Stimulated activated CD8-positive, alpha-beta memory T cell treated with anti-CD3 and anti-CD28 coated beads, Interleukin-12 subunit alpha, Interleukin-12 subunit beta, amount 100 ng/mL, for 4 hours (primary cell): ENCODE measurements at places on chromosomes 2 and 18.

DNA sequence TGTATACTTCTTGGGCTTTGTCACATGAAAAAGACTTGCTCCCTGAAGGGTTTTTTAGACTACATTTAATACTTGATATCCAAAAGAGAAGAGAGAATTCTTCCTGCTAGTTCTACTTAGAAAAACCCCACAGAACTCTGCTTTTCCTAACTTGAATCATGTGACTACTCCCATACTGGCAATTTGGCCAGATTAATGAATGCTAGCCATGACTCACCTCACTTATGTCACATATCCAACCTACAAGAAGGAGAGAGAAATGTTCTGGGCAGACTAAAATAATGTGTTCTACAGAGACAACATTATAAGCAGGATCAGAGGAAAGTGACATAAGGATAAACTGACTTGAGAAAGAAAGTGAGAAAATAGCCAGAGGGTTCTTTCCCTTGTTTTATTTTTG, 249.3 kb upstream of the GULP1 start:
- no peak for DNase-seq

DNA sequence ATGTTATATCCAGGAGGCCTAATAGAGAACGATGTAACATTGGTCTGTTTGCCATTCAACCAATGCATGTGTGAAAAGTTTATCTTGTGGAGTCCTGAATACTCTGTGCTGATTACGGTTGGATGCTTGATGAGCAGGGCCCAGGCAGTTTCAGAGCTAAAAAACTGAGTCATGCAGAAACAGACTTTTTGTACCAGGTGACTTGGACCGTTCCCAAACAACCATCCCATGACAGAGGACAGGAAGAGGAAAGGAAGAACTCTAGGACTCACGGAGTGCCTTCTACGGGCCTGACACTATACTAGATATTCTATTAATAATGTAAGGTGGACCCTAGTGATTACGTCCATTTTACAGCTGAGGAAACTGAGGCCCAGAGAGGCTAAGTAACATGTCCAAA, 142.1 kb downstream of the ARHGAP28 start:
- DNase-seq: no peak

GRCh38 chr2:239106314-239106908, 258.5 kb downstream of the TWIST2 start:
- no peak for DNase-seq

GRCh38 chr2:143142598-143142997, 13.4 kb downstream of the ARHGAP15 start:
- no peak for DNase-seq

DNA sequence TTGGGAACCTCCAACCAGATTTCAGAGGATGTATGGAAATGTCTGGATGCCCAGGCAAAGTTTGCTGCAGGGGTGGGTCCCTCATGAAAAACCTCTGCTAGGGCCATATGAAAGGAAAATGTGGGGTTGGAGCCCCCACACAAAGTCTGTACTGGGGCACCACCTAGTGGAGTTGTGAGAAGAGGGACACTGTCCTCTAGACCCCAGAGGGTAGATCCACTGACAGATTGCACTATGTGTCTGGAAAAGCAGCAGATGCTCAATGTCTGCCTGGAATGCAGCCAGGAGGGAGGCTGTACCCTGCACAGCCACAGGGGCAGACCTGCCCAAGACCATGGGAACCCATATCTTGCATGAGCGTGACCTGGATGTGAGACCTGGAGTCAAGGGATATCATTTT, 573.7 kb upstream of the NXPH2 start:
- DNase-seq: no peak

DNA sequence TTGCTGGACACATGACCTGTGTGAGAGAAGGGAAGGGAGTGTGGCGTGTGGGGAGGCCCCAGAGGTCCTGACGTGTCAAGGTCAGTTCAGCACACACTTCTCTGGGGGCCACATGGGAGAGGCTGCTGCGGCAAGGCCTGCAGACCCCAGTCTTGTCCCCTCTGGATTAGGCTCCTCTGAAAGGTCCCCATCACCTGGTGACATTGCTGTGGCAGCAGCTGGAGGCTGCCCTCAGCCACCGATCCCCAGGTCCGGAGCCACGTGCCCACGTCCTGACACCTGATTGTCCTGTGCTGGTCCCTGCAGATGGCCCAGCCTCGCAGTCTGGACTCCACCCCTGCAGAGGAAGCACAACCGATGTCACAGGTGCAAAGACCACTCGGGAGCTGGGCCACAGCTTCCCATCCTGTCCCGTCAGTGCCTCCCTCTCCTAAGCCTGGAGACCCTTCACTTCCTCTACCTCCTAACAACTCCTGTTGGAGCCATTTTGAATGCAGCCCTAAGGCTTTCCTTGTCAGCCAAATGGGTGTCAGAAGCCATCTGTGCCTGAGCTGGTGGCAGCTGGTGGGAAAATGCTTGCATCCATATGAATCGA, 12.7 kb downstream of the TMEM177 start:
- no peak for DNase-seq

GRCh38 chr18:78957140-78957539, 22.5 kb upstream of the SALL3 start:
- DNase-seq: no peak

GRCh38 chr2:61581716-61582115, 43.6 kb upstream of the XPO1 start:
- DNase-seq: no peak

GRCh38 chr2:220963076-220963475, 609.0 kb downstream of the EPHA4 start:
- no peak for DNase-seq

DNA sequence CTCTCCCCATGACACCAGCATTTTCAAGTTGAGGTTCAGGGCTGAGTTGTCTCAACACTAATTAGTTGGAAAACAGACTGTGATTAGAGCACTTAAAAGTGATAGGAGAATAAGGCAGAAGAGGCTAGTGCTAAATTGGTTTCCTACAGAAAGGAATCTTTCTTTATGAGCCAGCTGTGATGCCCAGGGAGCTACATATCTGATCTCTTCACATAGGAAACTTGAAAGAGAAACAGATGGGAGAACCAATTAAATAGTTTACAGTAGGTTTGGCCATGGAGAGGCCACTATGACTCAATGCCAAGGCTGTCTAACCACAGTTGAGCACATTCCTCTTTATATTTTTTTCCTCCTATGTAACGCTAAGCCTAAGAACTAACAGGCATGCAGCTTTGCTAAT, 418.3 kb upstream of the CYRIA start:
- no peak for DNase-seq

- no peak for DNase-seq
Observed at GRCh38 chr18:27746241-27746640, 430.7 kb downstream of the CDH2 start.

DNA sequence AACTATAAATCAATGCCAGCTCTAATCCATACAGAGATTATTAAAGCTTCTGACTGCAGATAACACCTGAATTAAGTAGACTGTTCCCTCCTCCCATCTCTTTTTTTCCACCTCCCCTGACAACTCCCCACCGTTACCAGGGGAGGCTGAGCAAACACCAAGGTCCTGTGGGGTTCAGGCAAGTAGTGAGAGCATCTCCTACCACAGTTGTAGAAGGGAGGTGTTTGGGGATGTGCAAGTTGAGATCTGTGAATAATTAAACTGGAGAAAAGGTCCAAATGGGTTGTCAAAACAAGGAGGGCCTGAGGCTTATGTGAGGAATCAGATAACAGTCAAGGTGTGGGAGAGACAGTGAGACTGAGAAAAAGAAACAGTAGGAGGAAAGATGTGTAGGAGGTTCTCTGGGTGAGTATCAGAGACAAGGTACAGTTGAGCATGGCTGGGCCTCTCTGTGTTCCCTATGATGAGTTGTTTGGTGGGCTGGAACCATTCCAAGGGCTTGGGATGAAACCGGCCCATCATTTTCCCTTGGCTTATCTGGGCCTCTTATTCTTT, 194.6 kb downstream of the CYRIA start:
- no peak for DNase-seq

- DNase-seq: no peak
Observed at GRCh38 chr2:96374211-96374951, 38.8 kb downstream of the NCAPH start.

DNA sequence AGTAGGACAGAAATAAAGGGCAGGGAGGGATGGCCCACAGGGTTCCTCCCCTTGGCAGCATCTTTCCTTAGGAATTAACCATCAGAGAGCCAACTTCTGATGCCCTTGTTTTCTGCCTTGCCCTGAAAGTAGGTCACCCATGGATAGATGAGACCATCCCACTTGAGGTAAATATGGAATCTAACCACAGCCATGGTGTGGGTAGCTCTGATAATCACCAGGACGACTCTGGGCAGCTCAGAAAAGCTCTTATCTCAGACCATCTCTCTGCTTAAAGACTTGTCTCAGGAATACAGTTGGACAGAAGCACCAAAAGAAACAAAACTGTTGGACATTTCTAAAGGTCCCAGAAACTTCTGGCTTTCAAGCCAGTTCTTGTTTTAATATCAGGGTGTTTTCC, 101.4 kb upstream of the CELF4 start:
- DNase-seq: no peak

DNA sequence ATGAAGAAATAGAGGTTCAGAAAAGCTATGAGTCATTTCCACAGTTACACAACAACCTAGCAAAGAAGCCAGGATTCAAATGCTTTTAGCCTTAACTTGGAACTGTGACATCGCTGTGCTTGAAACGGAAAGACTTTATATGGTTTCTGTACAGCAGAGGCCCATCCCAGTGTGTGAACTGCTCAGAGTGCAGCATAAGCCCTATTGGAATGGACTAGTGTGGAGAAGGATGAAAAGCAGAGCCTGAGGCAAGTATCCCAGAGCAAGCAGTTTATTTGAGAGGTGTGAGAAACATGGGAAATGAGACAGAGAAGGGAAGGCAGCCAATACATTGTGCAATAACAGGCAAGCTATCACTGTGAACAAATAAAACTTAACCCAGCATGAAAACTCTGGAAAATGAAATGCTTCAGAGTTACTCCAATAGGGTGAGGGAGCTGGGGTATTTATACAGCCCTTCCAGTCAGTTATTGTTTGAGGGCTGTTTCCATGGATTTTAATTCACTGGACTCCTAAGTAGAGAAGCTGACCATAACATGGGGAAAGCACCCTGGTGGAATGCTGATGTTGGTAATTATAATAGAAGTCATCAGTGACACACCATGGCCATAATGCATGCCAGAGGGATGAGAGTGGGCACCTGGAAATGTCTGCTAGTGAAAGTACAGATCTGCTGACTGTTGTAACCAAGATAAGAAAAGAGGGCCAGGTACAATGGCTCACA, 254.0 kb upstream of the POU3F3 start:
- no peak for DNase-seq

DNA sequence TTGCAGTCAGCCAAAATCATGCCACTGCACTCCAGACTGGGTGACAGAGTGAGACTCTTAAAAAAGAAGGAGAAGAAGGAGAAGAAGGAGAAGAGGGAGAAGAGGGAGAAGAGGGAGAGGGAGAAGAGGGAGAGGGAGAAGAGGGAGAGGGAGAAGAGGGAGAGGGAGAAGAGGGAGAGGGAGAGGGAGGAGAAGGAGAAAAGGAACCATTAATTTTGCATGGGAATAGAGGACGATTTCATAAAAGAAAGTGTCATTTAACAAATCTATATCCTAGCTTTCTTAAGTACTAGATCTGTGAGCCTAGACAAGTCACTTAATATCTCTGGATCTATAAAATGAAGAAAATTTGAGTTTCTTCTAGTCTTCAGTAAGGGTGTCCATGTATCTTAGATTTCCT, 9.6 kb downstream of the NOL10 start:
- DNase-seq: no peak

DNA sequence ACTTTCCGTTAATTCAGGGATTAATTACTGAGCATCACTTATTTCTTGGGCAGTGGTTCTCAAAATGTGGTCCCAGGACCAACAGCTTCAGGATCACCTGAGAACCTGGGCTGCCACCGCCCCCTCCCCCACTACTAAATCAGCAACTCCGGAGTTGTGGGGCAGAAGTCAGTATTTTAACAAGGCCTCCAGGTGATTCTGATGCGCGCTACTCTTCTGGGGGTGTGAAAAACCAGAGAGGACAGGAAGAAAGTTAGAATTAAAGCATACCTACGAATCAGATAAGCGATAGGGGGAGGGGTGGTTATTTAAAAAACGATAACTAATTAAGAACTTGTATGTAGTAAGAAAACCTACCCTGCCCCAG, 319 bp downstream of the ZSCAN30 start:
- no peak for DNase-seq

DNA sequence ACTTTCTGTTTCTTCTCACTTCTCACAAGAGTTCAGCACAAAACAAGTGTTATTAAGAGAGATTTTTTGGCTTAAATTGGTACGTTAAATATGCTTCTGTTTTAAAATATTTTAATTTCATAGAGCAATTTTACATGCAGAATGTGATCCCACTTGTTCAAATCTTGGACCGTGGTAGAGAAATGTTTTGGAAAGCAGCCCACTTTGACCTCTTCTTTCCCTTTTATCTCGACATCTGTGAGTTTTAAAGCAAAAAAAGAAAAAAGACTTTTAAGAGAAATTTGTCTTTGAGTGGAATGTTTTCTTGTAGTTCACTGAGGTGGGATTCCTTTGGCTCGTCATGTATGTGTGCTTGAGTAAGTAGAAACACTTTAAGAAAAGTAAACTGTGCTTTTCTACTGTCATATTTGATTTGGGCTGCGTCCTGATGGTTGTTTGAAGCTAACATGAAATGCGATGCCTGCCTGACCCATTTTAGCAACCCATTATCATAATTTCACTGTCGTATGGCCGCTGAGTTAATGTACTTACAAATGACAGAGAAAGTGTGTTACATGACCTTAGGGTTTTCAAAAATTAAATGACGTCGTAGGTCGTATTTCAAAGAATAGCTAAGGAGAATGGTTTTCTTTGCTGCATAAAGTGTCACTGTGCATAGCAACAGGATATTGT, 54.5 kb downstream of the TSHZ1 start:
- DNase-seq: no peak

DNA sequence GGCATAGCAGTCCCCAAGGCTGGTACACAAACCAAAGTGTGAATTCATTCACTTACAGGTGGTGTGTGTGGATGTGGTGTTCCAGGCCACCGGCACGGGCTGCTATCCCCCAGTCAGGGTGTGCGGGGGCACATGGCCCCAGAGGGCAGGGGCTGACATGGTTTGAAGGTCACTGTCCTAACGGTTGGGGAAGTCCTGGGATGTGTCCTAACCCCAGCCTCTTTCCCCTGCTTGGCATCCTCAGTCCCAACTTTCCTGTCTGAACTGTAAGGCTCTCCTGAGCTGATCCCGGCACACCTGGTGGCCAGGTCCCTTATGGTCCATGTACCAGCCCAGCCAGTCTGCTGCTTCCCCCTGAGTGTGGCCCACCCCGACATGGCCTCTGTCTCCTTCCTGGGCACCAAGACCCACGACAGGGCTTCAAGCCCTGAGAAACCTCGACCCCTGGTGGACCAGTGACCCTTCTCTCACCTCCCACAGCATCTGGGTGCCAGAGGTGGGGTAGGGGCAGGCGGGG, 2.4 kb upstream of the TMEM185B start:
- DNase-seq: no peak

- DNase-seq: no peak
Observed at GRCh38 chr2:229642371-229642770, 72.0 kb downstream of the DNER start.

DNA sequence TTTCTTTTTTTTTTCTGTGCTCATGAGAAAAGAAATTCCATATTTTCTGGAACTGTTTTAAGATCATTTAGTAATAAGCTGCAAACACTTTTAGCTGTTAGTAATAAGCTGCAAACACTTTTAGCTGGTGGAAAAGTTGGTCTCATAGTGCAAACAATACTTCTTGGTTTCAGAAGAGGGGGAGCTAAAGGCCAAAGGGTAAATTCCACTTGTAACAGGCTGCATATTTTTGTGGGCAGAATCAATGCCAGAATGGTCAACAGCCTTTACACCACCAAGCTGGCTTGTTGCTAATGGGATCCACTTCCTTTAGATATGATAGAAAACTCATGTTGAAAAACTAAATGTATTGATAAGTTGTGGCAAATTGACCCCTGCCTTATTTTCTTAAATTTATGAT, 356.8 kb downstream of the NR4A2 start:
- DNase-seq: no peak

- no peak for DNase-seq
Observed at GRCh38 chr18:65288908-65289307, 461.9 kb upstream of the CDH7 start.
